IPS DF 6.9 (cell line): ENCODE measurements at places on chromosomes 16 and 17.

GRCh38 chr17:58936295-58936694 is 170.4 kb downstream of the TRIM37 start:
- no peaks in the 10 kb centered on the region for H3K36me3 ChIP-seq
- H3K4me1 ChIP-seq = no peaks in the 10 kb centered on the region
- no peak for DNase-seq
- H3K27me3 ChIP-seq = no peaks in the 10 kb centered on the region
- no peak overlapping the region for H3K27ac ChIP-seq

DNA sequence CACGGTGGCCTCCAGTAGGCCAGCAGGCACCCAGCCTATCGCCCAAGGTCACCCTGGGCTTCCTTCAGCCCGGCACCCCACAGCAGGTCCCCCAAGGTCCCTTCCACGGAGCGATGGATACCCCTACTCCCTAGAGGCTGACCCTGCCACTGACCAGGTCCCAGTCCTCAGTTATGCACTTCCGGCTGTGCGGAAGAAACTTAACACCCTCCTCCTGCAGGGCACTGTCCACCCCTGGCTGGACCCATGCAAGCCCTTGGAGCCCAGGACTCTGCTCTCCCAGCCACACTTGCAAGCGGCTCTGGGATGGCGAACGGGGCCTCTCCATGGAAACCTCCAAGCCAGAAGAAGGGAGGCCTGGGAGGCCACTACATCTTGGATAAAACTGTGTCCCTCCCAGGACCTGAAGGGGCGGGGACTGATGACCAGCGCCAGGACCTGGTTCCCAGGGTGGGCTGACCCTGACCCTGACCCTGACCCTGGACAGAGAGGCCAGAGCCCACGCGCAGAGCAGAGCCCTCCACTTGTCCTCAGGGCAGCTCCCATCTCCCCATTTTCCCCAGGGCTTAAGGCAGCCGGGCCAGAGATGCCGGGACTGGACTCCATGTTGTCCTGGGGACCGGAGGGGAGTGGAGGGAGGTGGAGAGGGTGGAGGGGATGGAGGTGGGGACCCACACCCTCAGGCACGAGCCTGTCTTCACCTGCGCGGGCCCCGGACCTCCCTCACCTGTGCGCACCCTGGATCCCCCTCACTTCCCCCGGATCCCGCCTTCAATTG is 734 bp downstream of the CEP131 start:
- H3K27ac ChIP-seq = no peak overlapping the region
- 0 out of 2 replicates have a peak, but pooled peaks cover 5% of the 10 kb centered on the region for H3K36me3 ChIP-seq

GRCh38 chr17:39722104-39722503 is 8.2 kb downstream of the MIEN1 start:
- H3K4me1 ChIP-seq = 0 out of 2 replicates have a peak, but pooled peaks cover 1% of the 10 kb centered on the region
- H3K4me3 ChIP-seq = no peak overlapping the region
- no peak overlapping the region for H3K27ac ChIP-seq
- peaks cover 33% of the 10 kb centered on the region for H3K36me3 ChIP-seq
- DNase-seq = no peak

- no peak overlapping the region for H3K27ac ChIP-seq
- DNase-seq = no peak
- no peaks in the 10 kb centered on the region for H3K36me3 ChIP-seq
- H3K4me3 ChIP-seq = no peak overlapping the region
- H3K4me1 ChIP-seq = peaks cover 6% of the 10 kb centered on the region; the same call in 1 of the 2 replicates
- H3K27me3 ChIP-seq = no peaks in the 10 kb centered on the region
Observed at GRCh38 chr16:77206533-77206932, 7.3 kb downstream of the SYCE1L start.

- H3K4me3 ChIP-seq = no peak overlapping the region
- DNase-seq = no peak
- H3K4me1 ChIP-seq = peaks cover 3% of the 10 kb centered on the region; the same call in 1 of the 2 replicates
- no peak overlapping the region for H3K27ac ChIP-seq
Observed at GRCh38 chr17:76820039-76820438, 48.2 kb upstream of the MGAT5B start.

GRCh38 chr16:72921106-72921505 is 126.8 kb downstream of the ZFHX3 start:
- H3K36me3 ChIP-seq = no peaks in the 10 kb centered on the region
- DNase-seq = no peak
- no peak overlapping the region for H3K4me3 ChIP-seq
- H3K27ac ChIP-seq = no peak overlapping the region

DNA sequence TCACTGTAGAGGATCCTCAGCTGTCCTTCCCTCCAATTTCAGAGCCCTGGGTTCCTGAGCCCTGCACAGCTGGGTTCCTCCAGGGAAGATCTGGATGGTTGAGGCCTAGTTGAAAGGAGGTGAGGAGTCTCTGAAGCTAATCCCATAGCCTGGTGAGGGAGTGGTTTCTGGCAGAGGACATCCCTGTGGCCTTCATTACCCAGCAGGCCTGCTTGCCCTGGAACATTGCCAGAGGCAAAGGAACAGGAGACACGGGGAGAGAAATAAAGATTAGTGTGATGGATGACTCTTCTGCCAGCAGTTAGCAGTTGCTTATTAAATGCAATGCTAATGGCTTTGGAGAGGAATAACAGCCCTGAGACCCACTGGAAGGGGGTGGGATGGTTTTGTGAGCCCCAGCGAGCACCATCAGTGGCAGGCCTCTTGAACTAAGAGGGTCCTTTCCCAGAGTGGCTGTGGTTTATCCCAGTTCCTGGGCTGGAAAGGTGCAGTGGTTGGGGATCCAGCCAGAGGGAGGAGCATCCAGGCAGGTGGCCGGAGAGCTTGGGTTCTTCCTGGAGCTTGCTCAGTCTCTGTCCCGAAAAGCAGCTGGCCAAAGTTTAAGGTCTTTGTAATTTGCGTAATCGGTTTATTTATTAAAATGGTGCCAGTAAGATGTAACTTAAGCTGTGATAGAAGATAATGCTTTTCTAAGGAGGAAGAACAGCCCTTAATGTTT is 209.7 kb downstream of the CCDC182 start:
- no peaks in the 10 kb centered on the region; the same call in 1 of the 2 replicates for H3K36me3 ChIP-seq
- H3K4me1 ChIP-seq = peaks cover 5% of the 10 kb centered on the region
- no peak for DNase-seq
- no peak overlapping the region for H3K4me3 ChIP-seq

DNA sequence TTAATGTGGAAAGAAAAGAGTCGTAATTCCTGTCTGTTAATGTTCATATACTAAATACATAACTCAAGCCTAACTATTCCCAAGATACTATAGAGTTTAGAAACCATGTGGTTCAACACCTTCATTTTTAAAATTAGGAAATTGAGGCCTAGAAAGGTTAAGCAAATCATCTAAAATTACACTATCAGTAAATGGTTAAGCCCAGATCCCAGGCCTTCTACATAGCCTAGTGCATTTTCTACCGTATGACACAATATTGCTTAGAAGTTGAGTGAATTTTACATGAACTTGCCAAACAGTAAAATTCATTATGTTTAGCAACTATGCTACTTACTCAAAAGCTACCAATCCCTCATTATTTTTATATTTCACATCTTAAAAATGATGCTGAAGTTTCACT is 6.8 kb downstream of the NACA2 start:
- no peak overlapping the region for H3K4me3 ChIP-seq
- H3K36me3 ChIP-seq = no peaks in the 10 kb centered on the region
- H3K27me3 ChIP-seq = no peaks in the 10 kb centered on the region; the same call in 1 of the 2 replicates
- no peaks in the 10 kb centered on the region for H3K4me1 ChIP-seq

- H3K4me1 ChIP-seq = no peaks in the 10 kb centered on the region
- no peaks in the 10 kb centered on the region for H3K27me3 ChIP-seq
- no peak for DNase-seq
- no peaks in the 10 kb centered on the region for H3K36me3 ChIP-seq
- no peak overlapping the region for H3K4me3 ChIP-seq
- no peak overlapping the region for H3K27ac ChIP-seq
Observed at GRCh38 chr16:69283851-69284250, 27.3 kb upstream of the VPS4A start.

DNA sequence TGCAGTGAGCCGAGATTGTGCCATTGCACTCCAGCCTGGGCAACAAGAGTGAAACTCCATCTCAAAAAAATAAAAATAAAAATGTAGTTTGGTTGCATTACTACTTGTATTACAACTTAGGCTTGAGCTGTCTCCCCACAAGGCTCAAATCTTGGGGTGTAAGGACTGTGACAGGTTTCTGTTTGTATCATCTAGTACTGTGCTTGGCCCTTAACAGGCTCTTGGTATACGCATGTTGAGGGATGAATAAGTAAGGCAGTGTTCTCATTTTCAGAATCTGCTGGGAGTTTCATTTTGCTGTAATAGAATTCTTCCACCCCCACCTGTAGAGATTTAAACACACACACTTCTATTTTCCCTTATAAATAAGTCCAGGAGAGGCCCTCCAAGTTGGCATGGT is 289.4 kb upstream of the EEF2KMT start:
- no peaks in the 10 kb centered on the region for H3K27me3 ChIP-seq
- H3K36me3 ChIP-seq = no peaks in the 10 kb centered on the region
- H3K4me1 ChIP-seq = peaks cover 2% of the 10 kb centered on the region; the same call in 1 of the 2 replicates

GRCh38 chr17:49616601-49617131 is 41.0 kb downstream of the NXPH3 start:
- H3K4me3 ChIP-seq = no peak overlapping the region
- H3K36me3 ChIP-seq = peaks cover 5% of the 10 kb centered on the region; the same call in 1 of the 2 replicates
- no peaks in the 10 kb centered on the region; the same call in 1 of the 2 replicates for H3K27me3 ChIP-seq
- no peak overlapping the region for H3K27ac ChIP-seq
- DNase-seq = no peak

DNA sequence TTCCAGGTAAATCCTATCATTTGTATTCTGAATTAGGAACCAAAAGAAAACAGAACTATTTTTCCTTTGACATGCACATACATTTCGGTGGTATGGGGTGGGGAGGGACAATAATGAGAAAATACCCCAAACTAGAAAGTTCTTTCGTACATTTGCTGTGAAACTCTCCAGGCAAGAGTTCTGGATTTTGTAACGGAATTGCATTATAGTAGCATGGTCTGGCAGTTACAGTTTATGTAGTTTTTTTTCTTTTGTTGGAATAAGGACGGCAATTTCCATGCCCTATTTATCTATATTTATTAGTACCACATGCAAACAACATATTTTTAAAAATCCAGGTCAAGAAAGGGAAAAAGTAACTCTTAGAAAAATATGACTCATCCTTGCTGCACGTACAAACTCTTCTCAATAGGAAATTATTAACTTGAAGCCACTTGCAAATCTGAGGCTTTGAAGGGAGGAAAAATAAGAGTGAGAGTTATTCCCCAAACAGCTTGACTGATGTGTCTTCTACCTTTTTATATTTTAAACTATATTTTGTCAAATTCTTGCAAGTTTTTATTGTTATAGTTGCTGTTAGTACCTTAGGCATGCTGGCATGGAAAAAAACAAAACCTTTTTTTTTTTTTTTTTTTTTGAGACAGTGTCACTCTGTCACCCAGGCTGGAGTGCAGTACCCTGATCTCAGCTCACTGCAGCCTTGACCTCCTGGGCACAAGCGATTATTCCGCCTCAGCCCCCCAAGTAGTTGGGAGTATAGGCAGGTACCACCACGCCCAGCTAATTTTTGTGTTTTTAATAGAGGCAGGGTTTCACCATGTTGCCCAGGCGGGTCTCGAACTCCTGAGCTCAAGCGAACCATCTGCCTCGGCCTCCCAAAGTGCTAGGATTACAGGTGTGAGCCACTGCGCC is 69.3 kb downstream of the WWP2 start:
- DNase-seq = no peak
- H3K4me3 ChIP-seq = no peak overlapping the region
- no peaks in the 10 kb centered on the region for H3K36me3 ChIP-seq
- no peaks in the 10 kb centered on the region for H3K27me3 ChIP-seq

GRCh38 chr17:49002331-49002730 is 5.1 kb downstream of the IGF2BP1 start:
- no peak for DNase-seq
- H3K36me3 ChIP-seq = peaks cover 3% of the 10 kb centered on the region; the same call in 1 of the 2 replicates
- H3K4me1 ChIP-seq = peaks cover 2% of the 10 kb centered on the region; the same call in 1 of the 2 replicates

DNA sequence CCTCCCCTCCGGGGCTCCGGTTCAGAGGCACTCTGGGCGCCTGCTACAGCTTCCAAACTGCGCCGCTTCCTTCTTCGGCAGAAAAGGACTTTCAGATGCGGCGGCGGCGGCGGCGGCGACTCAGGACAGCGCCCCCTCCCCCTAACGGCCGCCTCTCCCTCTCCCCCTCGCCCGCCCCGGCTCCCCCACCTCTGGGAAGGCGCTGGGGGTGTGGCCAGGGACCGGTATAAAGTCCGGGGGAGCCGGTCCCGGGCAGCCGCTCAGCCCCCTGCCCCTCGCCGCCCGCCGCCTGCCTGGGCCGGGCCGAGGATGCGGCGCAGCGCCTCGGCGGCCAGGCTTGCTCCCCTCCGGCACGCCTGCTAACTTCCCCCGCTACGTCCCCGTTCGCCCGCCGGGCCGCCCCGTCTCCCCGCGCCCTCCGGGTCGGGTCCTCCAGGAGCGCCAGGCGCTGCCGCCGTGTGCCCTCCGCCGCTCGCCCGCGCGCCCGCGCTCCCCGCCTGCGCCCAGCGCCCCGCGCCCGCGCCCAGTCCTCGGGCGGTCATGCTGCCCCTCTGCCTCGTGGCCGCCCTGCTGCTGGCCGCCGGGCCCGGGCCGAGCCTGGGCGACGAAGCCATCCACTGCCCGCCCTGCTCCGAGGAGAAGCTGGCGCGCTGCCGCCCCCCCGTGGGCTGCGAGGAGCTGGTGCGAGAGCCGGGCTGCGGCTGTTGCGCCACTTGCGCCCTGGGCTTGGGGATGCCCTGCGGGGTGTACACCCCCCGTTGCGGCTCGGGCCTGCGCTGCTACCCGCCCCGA is at the start of gene IGFBP4:
IGFBP4 (plus strand) TSS at position 255 of the 792 bp plus-strand sequence; CDS start at position 541, 286 bp downstream.
- H3K4me3 ChIP-seq = peak within 1 kb of the TSS; percentile 38; the same call in 1 of the 2 replicates
- no peaks in the 10 kb centered on the region for H3K27me3 ChIP-seq
- no peak for DNase-seq
- no peaks in the 10 kb centered on the region for H3K36me3 ChIP-seq
- H3K4me1 ChIP-seq = peaks cover 6% of the 10 kb centered on the region
- H3K27ac ChIP-seq = no peak within 1 kb of the TSS

- H3K27me3 ChIP-seq = no peaks in the 10 kb centered on the region; the same call in 1 of the 2 replicates
- peak within 1 kb of the TSS; percentile 97 for H3K4me3 ChIP-seq
- no peak for DNase-seq
- H3K4me1 ChIP-seq = peaks cover 2% of the 10 kb centered on the region; the same call in 1 of the 2 replicates
Observed at GRCh38 chr17:12789481-12790248, at the start of gene ARHGAP44. TSS of gene ARHGAP44 (plus strand) at chr17:12789498. CDS start at chr17:12789839, 341 bp downstream.

GRCh38 chr16:80319181-80319580 is 221.6 kb upstream of the DYNLRB2 start:
- no peak overlapping the region for H3K27ac ChIP-seq
- H3K4me1 ChIP-seq = peaks cover 2% of the 10 kb centered on the region; the same call in 1 of the 2 replicates
- no peak for DNase-seq
- no peaks in the 10 kb centered on the region for H3K27me3 ChIP-seq
- H3K4me3 ChIP-seq = no peak overlapping the region

GRCh38 chr16:27315333-27316037 is 1.7 kb downstream of the IL4R start:
- H3K27ac ChIP-seq = no peak overlapping the region
- no peaks in the 10 kb centered on the region for H3K36me3 ChIP-seq
- no peak overlapping the region for H3K4me3 ChIP-seq
- DNase-seq = no peak

DNA sequence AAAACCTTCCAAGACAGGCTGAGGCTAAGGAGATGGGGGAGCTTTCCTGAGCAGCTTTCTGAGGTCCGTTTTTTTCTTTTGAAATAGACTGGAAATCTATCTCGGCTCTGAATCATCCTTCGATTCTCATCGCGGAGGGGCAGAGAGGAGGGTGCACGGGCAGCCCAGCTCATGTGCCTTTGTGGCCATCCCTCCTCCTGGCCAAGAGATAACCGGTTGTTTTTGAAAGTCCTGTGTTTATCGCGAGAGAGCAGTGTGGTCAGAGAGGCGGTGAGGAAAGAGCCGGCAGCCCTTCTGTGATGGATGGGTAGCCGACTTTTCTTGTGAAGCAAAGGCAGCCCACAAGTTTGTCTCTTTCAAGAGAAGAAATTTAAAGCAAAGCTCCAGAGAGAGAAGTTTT is 191.6 kb downstream of the CCDC182 start:
- H3K4me3 ChIP-seq = no peak overlapping the region
- peaks cover 19% of the 10 kb centered on the region for H3K4me1 ChIP-seq
- no peaks in the 10 kb centered on the region for H3K27me3 ChIP-seq
- no peak for DNase-seq
- no peaks in the 10 kb centered on the region for H3K36me3 ChIP-seq
